ENCODE measurements at places on chromosomes 5 and 9.

GRCh38 chr5:16819522-16820167 lies 116.4 kb downstream of the MYO10 start:
- DNase-seq: no peak

DNA sequence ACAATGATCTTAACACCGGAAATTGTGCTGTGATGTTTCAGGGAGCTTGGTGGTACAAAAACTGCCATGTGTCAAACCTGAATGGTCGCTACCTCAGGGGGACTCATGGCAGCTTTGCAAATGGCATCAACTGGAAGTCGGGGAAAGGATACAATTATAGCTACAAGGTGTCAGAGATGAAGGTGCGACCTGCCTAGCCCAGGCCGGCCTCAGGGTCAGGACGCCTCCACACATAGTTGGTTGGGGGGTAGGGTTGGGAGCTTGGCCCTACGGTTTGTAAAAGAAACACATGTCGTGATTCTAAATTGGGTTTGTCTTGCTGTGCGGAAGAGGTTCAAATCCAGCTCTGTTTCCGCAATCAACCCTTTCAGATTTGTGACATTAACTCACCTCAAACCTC lies 6.6 kb downstream of the FCN2 start:
- no peak for DNase-seq

- no peak for DNase-seq
Observed at GRCh38 chr5:14557791-14558415, 23.7 kb upstream of the OTULINL start.

DNA sequence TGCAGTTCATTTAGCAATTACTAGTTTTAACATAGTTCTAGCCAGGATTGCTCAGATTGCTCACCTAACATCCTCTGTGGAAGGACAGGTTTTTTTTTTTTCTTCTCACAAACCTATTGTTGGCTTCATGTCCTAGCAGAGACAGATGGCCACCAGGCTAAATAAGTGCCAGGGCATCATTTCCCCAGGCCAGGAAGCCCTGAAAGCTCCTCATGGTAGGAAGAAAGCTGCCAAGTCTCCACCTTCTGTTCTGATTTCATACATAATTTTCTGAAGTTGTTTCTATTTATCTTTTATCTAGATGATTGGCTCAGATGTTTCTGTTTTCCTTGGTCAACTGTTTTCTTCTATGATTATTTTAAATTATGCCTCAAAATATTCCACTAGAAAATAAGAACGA lies 31.0 kb downstream of the EFCAB9 start:
- DNase-seq: no peak

DNA sequence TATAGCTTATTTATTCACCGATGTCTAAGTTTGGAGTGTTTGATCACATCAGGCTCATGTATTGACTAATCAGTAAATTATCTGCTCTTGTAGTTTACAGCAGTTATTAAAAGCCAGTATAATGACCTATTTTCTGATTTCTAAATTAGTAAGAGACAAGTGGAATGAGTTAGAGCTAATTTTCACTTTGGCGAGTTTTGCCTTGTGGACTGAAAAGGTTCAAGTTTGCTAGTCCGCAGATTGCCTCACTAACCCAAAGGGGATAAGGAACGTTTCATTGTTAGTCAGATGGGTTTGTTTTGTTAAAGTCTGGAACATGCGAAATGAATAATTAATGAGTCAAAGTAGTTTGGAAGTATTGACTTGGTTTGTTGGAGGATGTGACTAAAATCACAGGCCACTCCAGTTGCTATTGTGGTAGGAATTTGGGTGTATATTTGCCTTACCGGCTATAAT lies 40.1 kb downstream of the SMARCA2 start:
- no peak for DNase-seq

- DNase-seq: no peak
Observed at GRCh38 chr5:82594097-82594496, 315.9 kb upstream of the RPS23 start.

DNA sequence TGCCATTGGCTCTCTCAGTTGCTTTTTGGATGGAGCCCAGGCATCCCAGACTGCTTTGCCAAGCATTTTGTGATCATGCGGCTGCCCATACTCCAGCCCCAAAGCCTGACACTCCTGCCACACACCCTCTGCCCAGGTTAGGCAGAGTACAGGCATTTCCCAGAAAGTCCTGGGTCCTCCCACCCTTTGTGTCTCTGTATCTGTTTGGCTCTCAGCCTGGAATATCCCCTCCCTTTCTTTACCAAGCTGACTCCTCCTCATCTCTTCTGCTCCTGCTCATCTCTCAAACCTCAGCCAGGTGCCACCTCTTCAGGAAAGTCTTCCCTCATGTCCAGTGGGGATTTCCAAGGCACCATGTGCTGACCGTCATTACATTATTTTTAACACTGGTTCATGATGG lies 14.3 kb upstream of the SH3RF2 start:
- no peak for DNase-seq

DNA sequence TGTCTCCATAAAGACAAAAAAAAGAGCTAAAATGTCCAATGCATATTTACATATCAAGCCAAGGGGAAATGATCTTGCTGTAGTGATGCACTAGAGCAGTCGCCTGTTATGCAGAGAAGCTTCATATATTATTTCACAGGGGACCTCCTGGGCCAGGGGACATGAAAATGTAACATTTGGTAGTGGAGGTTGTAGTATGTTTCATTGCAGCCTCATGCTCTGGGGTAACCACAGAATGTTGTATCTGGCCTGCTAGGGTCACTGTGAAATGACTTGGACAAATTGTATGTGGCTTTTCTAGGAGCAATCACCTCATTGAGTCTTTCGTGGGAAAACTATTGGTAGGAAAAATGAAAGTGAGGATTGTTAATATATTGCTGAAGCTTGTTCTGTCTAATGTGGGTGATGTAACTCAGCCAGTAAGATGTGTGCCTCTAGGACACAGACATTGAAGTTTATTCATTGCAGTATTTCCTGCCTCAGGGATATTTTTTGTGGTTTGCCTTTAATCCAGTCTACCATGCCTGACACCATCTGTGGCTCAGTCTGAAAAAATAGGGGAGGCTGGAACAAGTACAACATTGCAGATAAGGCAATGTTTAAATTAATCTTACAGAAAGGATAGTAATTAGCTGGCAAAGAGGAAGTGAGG lies 430.8 kb upstream of the TNC start:
- DNase-seq: no peak

- peak; percentile 68 for DNase-seq
Observed at GRCh38 chr9:131237931-131238401, 38.3 kb downstream of the FAM78A start.

GRCh38 chr9:126836216-126836615 lies 24.2 kb upstream of the ZBTB34 start:
- DNase-seq: no peak

DNA sequence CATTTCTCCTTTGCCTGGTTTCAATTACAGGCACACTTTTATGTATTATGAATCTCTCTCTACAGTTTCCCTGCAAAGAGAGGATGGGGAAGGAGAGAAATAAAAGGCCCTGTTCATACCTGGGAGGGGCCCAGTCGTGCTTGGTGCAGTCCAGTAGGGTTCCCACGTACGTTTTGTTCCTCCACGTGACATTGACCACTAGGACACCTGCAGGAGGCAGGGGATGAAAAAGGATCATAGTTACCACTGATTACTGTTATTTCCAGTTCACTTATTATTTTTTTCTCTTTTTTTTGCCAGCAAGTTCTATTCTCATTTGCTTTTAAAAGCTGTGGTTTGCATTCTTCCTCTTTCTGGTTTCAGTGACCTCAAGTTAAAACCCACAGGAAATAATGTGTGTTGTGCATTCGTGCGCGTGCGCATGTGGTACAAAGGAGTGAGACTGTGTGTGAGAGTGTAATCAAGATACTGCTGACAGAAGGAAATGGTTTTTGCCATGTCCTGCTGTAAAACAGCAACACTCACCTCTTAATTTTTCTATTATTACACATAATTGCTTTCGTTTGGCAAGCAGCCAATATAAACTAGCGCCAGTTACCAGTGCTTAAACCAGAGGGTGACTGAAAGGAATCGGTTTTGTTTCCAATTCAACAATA lies 96.8 kb downstream of the ZNF608 start:
- peak; percentile 30 for DNase-seq

DNA sequence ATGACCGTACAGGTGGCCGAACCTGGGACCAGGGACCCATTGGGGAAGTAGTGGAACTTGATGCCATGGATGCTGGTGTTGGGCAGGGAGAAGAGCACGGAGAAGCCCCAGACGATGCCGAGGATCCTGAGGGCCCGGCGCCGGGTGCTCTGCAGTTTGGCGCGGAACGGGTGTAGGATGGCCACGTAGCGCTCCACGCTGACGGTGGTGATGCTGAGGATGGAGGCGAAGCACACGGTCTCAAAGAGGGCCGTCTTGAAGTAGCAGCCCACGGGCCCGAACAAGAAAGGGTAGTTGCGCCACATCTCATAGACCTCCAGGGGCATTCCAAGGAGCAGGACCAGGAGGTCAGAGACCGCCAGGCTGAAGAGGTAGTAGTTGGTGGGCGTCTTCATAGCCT lies 585 bp downstream of the NMUR2 start:
- no peak for DNase-seq

- no peak for DNase-seq
Observed at GRCh38 chr9:115254287-115255180, 136.6 kb upstream of the TNC start.

- no peak for DNase-seq
Observed at GRCh38 chr5:111383288-111383970, 128.9 kb downstream of the STARD4 start.

- no peak for DNase-seq
Observed at GRCh38 chr5:5951953-5952352, 426.4 kb downstream of the MED10 start.

DNA sequence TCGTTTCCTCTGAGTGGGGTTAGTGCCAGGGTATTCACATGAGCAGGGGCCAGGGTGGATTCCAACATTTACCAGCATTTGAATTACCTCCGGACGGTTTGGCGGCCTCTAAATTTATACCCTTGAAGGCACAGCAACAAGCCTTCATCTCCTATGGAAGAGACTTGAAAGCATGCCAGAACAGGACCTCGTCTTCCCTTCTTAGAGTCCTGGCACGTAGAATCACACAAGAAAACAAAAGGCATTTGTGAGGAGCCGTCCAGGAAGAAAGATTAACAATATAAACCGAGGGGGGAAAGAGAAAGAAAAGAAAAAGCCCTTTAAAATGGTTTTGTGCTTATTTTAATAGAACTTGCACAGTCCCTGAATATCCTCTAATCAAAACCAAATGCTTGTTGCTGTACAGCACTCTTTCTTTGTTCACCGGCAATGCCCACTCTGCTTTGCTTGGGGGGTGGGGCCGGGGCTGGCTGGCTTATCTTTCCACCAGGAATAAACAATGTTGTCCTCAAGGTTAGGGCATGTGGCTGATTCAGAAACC lies 575.8 kb upstream of the ZNF462 start:
- DNase-seq: no peak

GRCh38 chr9:112380102-112380824 lies at the start of gene HSDL2:
Gene HSDL2, plus strand, starts transcription at chr9:112380108. Its CDS starts 56 bp downstream, at chr9:112380164.
- DNase-seq: no peak

DNA sequence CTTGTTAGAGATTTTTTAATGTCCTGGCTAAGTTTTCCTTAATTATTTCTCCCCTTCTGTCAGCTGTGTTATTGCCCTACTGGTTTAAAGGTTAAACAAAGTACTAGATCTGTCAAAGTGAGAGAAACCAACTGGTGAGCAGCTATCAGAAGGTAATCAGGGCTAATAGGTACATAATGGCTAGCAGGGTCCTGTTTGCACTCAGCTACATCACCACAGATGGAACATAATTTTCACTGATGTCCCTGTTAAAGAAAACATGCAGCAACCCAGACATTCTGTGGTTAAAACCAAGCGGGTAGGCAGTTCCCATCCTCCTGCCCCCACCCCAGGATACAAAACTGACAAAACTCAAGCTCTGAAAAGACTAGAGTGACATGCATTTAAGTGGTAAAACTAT lies 473.9 kb downstream of the NR2F1-AS1 start:
- no peak for DNase-seq

- no peak for DNase-seq
Observed at GRCh38 chr9:127968042-127968441, 12.7 kb downstream of the EEIG1 start.

DNA sequence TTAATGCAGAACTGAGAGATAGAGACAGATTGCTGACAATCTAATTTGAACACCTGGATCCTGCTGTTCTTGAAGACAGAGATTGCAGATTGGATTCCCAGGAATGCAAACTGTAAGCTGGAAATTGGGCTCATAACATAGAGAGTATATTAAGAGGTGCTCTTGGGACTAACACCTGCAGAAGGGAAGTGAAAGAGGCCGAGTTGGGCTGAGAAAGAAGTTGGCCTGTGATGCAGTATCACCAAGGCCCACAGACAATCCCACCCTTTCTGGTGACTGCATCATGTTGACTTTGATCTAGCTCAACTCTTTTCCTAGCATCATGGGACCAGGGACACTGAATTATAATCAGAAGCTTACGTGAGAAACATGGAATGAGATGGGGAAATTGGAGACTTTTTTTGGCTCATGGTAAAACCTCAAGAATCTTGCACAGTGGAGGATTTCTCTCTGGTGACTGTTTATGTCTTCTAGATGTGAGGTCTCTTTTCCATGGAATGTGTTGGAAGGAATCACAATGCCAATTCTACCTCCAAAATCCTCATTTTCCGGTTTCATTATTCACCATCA lies 36.5 kb upstream of the NUDT12 start:
- DNase-seq: no peak

DNA sequence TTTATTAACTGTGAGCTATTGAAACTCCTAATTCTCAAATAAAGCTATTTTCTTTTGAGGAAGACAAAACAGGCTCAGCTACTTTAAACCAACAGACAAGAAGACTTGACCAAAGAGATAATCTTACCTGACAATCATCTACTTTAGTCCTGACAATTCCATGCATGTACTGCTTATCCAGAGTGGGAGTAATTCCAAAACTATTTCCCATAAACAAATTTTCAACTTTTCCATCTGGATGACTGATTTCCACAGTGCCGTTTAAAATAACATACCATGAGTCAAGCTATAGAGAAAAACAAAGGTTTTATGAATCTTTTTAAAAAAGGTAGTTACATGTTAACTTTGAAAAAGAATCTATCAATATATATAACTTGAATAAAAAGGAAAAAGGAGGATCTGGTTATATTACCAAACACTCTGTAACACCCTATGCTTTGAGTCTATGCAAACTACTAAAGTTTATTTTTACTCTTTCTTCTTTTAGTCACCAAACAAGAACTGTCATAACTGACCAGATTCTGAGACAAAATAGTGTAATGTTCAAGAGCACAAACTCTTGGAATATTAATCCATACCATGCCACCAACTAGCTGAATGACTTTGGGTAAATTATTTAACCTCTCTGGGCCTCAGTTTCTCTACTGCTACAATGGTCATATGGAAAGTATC lies 129.7 kb downstream of the RAPGEF6 start:
- DNase-seq: no peak

GRCh38 chr9:113963696-113964494 lies 87.8 kb downstream of the ZNF618 start:
- DNase-seq: no peak

GRCh38 chr9:32571969-32572899 lies 725 bp downstream of the NDUFB6 start:
- peak; percentile 47 for DNase-seq

- no peak for DNase-seq
Observed at GRCh38 chr5:41414598-41414997, 95.8 kb downstream of the PLCXD3 start.
